Fibroblast of skin of abdomen (primary cell): ENCODE measurements at places on chromosomes 12 and 14.
A peak's percentile ranks its signal among the peaks of the same experiment; 100 is the strongest.

- no peak for DNase-seq
Measured at GRCh38 chr14:91374879-91375702, 42.5 kb downstream of the CCDC88C start.

GRCh38 chr14:85234156-85235025 lies 295.6 kb upstream of the FLRT2 start:
- DNase-seq = peak; percentile 86

GRCh38 chr12:8622646-8623045 lies 10.0 kb upstream of the AICDA start:
- no peak for DNase-seq

DNA sequence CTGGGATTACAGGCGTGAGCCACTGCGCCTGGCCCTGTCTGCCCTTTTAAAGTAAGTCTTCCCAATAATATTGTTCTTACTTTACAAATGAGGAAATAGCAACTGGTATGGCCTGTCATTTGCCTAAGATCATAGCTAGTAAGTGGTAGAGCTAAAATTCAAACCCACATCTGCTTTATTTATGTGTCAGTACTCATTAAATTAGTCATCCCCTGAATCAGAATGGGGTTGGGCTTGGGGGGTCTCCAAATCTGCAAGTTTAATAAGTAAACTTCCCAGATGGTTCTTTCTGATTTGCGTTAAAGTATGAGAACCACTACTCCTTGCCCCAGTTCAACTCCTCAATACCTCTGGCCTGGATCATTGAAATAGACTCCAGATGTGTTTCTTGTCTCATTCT lies 96.2 kb downstream of the FAR2 start:
- DNase-seq = peak; percentile 62

DNA sequence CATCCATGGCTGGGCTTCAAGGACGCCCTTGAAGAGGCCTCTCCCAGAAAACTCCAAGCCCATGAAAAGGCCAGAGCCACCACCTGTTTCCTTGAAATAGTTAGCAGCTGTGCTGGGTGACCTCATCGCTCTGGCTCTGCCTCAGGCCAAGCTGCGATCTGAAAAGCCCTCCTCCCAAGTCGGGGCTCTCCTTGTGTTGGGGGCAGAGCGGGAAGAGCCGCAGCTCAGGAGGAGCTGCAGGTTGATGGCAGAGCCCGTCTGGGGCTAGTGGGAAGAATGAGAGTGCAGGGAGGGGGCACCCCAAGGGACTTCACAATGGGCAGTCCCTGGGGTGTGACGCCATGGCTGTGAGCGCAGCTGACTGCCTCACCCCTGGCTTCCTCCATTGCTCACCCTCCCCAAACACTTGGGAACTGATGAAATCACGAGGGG lies 50.0 kb upstream of the STON2 start:
- DNase-seq = no peak

- no peak for DNase-seq
Measured at GRCh38 chr14:91313154-91313850, 68.8 kb upstream of the GPR68 start.

DNA sequence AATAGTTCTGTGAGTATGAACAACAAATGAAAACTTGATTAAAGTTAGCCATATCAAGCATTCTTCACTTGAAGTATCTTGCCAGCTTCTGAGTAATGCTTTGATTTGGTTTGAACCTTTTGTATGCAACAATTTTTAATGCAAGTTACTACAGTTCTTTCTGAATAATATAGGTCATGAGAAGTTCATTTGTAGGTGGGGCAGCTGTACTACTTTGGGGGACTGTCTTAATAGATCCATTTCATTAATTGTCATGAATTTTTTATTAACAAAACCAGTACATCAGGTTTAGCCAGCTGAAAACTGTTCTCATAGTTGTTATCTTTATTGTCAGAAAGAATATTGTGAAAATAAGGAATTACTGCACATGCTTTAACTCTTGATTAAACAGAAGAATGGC lies 142.7 kb downstream of the FOXA1 start:
- DNase-seq = no peak

GRCh38 chr12:115914122-115914521 lies 363.4 kb downstream of the MED13L start:
- DNase-seq = no peak

GRCh38 chr12:3557791-3558620 lies 67.0 kb downstream of the PRMT8 start:
- DNase-seq = no peak

GRCh38 chr14:57918791-57919190 lies 52.9 kb upstream of the SLC35F4 start:
- peak; percentile 3 for DNase-seq

- no peak for DNase-seq
Measured at GRCh38 chr12:77477907-77478533, 352.7 kb upstream of the NAV3 start.

DNA sequence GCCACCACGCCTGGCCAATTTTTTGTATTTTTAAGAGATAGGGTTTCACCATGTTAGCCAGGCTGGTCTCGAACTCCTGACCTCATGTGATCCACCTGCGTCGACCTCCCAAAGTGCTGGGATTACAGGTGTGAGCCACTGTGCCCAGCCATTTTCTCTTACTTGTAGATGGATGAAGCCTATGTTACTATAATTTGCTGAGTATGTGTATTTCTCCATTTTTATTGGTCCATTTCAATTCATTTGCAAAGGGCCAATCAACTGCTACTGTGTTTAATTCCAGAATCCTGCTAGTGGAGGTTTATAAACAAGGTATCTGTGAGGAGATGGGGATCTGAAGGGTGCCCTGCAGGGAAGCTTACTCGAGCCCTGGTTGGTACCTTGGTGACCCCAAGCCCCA lies 101.7 kb upstream of the MAX start:
- DNase-seq = no peak

GRCh38 chr14:102499401-102500157 lies 10.0 kb downstream of the ANKRD9 start:
- no peak for DNase-seq

GRCh38 chr12:12016284-12017100 lies 54.2 kb upstream of the BCL2L14 start:
- DNase-seq = no peak

DNA sequence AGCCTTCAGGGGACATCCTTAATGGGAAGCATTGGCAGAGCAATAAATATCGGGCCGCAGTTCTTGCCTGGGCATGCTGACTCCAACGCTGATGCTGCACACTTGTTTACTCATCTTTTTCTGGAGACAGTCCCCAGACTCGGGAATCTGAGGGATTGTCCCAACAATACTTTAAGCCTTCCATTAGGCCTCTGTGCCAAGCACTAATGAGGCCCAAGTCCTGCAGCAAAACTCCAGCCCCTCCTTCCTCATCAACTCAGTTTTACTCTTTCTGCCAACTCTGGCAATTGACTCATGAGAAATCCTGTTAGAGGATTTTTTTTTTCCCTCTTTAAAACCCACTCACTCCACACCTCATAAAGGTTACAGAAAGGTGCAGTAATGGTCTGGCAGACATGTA lies 233.4 kb upstream of the PELI2 start:
- no peak for DNase-seq

GRCh38 chr12:48788854-48789775 lies at the start of gene ADCY6:
ADCY6 (minus strand) TSS chr12:48789089; CDS start chr12:48783434, 5,655 bp downstream.
- DNase-seq = peak; percentile 64

DNA sequence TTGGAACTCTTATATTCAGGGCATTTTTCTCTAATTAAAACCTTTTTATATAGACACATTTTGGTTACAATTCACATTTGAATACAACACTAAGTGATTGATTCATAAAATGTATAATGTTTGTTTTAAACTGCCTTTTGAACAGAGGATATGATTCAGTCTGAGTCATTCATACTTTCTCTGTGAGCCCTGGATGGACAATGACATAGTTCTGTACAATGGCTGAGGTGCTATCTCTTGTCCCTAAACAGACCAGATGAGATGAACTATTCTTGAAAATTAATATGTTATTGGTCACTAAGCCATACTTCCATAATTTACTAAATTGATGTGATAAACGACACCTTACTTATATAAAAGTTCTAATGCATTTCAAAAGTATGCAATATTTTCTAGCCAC lies 199.7 kb upstream of the ATXN7L3B start:
- peak; percentile 64 for DNase-seq

- peak; percentile 44 for DNase-seq
Measured at GRCh38 chr12:127263621-127264020, 1003.3 kb upstream of the TMEM132C start.

- peak; percentile 66 for DNase-seq
Measured at GRCh38 chr12:24719293-24719721, 229.6 kb downstream of the BCAT1 start.

DNA sequence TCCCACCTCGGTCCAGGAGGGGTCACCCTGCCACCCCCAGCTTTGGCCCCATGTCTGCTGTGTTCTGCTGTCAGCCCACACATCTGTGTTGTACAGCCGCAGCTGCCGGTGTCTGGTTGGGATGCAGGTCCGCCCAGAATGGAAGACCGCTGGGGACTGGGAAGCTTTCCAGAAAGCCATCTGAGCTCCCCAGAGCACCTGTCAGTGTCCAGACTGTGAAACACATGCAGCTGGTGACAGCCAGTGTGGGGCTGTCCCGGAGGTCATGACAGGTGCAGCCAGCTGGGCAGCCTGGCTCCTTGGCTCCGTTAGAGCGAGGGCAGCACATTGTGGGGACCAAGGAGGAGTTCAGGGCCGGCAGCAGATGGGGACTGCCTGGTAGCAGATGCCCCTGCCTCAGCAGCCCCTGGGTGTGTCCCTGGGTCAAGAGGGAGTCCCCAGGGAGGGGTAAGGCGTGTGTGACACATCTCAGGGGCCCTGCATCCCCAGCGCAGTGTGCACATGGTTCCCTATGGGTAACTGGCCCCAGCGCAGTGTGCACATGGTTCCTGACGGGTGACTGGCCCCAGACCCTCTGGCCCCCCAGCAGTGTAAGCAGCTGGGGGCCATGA lies 16.4 kb downstream of the CEP170B start:
- DNase-seq = no peak

- DNase-seq = no peak
Measured at GRCh38 chr12:123723765-123724164, 11.6 kb downstream of the ATP6V0A2 start.

DNA sequence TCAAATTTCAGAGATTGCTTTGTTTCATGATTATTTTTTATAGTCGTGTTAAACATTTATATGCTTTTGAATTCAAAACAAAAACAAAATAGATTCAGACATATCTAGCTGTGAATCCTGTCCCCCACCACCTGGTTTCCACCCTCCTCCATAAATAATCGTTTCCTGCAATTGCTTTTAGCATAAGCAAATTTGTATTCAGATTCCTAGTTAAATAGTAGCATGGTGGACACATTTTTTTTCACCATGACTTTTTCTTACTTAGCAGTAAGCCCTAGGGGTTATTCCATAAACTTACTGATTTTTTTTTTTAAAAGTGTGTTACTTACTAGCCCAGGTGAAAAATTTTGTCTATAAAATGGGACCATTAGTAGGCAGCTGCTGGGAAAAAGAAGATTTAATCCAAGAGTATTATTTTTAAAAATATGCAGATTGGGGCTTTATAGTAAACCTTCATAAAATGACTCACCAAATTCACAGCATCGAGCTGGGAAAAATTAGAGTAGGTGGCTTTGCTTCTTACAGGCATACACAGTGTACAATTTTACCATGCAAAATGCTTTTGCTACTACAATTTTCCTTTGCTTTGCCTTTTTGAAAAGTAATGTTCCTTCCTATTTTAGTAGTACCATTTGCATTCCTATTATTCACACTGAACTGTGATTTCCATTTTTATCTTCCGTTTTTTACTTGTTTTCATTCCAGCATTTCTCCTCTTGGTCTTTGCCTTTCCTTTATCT lies 117.8 kb downstream of the BTG1 start:
- DNase-seq = no peak

DNA sequence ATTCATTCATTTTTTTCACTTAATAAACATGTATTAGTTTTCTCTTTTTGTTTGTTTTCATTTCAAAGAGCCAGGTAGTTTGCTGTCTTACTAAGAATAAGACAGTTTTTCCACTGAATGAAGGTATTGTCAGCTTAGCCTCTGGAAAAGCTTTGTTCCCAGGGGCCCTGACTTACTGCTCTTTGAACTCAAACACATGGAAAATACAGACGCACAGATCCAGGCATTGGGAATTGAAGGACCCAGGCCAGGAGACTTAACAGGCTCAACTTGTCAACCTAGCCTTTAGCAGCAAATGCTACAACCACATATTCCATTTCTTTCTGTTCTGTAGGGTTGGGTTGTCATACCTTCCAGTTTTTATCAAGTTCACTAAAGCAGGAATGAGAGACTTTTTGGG lies 38.5 kb upstream of the SLCO1C1 start:
- no peak for DNase-seq

GRCh38 chr12:92955997-92956663 lies 27.0 kb upstream of the EEA1 start:
- peak; percentile 67 for DNase-seq

DNA sequence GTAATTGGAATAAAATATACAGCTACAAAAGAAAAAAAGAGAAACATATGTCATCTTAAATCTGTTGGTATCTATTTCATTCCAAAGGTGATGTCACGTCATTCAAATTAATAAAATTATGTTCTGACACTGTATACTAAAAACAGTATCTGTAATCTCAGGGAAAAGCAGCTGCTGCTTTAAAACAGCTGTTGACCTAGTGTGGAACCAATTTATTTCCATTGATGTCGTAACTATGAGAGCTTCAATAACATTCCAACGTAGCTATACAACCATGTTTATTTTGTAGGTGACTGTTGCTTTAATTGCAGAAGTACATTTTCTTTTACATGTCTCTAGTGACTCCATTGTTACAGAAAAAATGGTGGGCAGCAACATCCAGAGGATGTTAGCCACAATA lies 571.7 kb downstream of the RPS29 start:
- peak; percentile 2 for DNase-seq

GRCh38 chr12:52749827-52750226 lies 27.3 kb downstream of the KRT76 start:
- no peak for DNase-seq

- no peak for DNase-seq
Measured at GRCh38 chr12:47742253-47742825, 16.3 kb downstream of the RAPGEF3 start.

GRCh38 chr12:131863711-131864396 lies 30.6 kb upstream of the ULK1 start:
- no peak for DNase-seq

DNA sequence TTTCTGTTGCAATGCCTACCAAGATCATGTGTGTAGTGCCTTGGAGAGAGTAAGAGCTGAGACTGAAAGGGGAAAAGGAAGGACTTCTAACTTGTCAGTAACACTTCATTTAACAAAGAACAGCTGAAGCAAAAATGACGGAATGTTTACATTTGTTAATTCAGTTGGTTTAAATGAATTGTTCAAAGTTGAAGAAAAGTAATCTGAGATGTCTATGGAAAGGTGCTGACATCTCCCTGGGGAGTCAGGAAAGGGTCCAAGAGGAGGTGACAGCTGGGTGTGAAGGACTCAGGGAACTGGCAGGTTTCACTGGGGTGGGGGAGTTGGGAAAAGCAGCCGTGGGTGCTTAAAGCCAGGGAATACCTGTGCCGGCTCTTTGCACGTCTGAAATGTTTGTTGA lies 7.9 kb downstream of the TMEM63C start:
- DNase-seq = no peak
